Karpas-422 (cell line): ENCODE measurements at places on chromosomes 5 and 9.

DNA sequence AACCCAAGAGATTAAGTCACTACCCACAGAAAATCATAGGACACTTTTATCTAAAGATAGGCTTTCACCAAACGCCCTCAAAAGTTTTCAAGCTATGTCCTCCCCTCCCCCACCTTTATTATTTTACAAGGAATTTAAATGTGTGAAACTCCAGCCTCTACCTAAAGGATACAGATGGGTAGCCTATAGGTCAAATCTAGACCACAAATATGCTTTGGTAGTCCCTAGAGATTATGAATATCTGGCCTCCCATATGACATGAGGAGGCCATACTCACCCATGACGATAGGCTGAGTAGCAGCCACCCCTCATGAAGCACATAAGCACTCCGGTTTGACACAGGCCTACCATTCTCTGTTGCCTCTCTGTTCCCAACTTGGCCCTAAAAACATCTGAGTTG, 11.9 kb downstream of the SIL1 start:
- DNase-seq: no peak

DNA sequence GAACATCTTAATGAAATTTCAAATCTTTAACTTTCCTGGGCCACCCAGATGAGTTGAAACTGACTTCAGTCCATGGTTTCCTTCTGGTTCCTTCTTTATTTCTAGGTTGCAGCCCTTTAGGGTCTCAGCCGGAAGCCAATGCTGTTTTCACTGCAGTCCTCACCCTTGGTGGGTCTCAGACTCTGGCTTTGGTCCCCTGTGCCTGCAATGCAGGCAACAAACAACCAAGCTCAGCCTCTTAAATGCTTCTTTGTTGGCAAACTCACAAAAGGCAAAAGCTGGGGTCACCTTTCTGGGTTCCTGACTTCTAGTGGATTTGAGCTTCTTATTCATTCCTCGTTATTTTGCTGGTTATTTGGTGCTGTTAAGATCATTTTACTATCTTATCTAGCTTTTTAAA, 19.3 kb upstream of the APC start:
- no peak for DNase-seq

DNA sequence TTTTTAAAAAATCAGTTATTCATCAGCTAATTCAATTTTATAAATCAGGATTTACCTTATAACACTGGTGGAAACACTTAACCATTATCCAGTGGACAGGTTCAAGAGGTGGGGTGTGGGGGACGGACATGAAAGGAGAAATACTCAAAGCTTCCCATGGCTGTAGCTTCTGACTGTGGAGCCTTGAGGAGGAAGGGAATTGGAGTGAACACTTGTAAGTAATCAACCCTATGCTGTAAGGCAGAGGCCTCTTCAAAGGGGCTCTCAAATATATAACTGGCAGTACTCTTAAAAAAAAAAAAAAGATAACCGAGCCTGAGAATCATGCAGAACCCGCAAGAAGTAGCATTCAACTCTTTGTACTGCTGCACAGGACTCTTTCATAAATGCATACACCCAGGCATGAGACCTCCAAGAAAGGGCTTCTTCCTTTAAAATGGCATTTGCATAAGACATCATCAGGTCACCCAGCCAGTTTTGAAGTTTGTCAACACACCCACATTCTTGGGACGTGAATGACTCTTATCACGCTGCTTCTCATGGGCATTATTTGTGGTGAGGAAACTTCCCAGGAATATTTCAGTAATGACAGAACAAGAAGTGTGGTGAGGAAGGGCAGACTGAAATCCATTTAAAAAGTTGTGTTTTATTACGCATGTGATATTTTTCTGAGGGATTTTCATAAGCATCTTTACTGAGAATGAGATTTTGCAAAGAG, 8.1 kb downstream of the OSMR start:
- DNase-seq: no peak

GRCh38 chr5:152405145-152405544, at the start of gene NMUR2:
Gene NMUR2, minus strand, starts transcription at chr5:152405279. Its CDS starts 166 bp downstream, at chr5:152405113.
- no peak for DNase-seq

DNA sequence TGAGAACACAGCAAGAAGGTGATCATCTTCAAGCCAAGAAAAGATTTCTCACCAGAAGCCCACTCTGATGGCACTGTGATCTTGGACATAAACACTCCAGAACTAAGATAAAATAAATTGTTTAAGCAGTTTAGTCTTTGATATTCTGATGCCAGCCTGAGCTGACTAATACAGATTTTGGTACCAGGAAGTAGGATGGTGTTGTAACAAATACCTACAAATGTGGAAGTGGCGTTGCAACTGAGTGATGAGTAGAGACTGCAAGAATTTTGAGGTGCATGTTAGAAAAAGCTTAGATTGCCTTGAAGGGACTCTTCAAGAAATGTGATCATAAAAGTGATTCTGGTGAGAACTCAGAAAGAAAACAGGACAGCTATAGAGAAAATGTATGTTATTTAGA, 592.4 kb upstream of the DAB2 start:
- DNase-seq: no peak

DNA sequence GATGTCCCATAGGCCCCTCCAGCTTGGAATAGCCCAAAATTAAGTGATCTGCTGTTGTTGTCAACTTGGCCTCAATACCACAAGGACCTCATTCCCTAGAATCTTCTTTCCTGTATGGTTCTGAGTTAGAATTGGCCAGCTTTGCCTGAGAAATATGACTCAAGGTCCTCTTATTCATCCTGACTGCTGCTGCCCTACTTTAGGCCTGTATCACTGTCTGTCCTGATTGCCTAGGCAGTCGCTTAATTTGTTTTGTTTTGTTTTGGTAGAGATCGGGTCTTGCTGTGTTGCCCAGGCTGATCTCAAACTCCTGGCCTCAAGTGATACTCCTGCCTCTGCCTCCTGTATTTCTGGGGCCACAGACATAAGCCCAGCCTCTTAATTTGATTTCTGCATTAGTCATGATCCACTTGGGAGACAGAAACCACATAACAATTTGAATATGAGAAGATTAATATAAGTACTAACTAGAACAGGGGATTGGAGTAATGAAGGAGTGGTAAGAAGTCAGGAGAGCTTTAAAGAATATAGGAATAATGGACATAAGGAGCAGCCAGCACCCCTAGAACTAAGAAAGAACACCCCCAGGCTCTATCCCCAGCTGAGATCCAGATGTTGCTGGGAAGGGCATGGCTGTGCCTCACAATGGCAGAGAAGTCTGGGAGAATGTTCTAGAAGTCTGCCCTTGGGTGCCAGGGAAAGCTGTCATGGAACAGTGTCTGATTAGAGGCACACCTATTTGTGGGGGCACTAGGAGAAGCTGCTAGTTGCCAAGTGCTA, 4.6 kb downstream of the TEX53 start:
- DNase-seq: peak; percentile 49

- DNase-seq: no peak
Measured at GRCh38 chr5:84248013-84248412, 136.7 kb downstream of the EDIL3 start.

GRCh38 chr9:74120061-74120460, 377.1 kb upstream of the RORB start:
- no peak for DNase-seq

DNA sequence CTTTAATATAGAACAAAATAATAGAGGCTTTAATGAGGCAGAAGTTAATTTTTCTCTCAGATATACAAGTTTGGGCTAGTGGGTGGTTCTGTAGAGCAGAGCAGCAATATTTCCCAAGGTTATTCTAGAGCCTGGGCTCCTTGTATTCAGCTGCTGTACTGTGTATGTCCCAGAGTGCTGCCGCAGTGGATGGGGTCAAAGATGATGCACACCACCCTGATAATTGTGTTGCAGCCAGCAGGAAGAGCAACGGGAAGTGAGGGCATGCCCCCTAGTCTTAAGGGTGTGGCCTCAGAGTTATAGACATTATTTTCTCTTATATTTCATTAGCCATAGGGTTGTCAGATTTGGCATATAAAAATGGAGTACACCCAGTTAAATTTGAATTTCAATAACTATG, 23.9 kb upstream of the KIF4B start:
- DNase-seq: no peak

GRCh38 chr5:177086654-177087397, at the start of gene FGFR4:
Gene FGFR4, plus strand, starts transcription at chr5:177086915. Its CDS starts 2,688 bp downstream, at chr5:177089603.
- peak; percentile 95 for DNase-seq

DNA sequence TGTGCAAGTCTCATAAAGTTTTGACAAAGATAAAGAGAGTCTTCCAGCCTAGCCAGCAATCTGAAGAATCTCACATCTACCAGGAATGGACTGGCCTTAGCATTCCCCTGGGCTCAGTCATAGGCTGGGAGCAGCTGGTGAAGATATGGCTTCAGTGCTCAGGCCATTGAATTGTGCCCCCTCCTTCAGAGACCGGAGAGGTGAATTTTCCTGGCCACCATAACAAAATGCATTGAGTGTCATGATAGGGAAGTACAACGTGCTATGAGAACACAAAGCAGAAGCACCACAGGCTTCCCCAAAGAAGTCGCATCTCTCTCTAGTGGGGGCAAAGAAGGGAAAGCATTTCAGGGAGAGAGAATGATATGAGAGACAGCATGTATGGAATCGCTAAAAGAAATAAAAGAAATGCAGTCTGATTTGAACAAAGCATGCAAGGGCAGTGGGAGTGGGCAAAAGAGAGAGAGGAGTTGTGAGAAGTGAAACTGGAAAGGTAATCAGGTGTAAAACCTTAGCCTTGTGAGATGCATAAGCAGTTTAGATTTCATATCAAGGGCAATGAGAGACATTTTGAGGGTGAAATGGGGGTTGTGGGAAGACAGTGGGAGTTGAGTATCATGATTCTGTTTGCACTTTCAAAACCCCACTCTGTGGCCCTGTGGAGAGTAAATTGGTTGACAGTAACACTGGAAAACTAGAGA, 57.1 kb upstream of the NMUR2 start:
- DNase-seq: no peak

DNA sequence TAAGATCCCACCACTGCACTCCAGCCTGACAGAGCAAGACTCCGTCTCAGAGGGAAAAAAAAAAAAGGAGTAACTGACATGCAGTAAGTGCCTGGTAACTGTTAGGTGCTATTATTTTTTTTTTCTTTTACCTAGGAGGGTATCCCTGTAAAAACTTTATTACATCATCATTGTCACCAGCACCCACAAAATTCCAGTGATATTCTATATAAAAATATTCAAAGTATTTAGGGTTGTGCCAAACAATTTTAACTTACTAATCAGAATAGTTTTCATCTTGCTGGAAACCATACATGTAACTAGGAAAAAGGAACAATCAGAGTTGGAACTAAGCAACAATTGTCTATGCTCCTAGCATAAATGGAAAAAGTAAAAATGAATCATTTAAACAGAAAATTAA, 112.4 kb downstream of the SSBP2 start:
- no peak for DNase-seq

GRCh38 chr9:137156567-137157375, 13.1 kb downstream of the LRRC26 start:
- DNase-seq: peak; percentile 72

DNA sequence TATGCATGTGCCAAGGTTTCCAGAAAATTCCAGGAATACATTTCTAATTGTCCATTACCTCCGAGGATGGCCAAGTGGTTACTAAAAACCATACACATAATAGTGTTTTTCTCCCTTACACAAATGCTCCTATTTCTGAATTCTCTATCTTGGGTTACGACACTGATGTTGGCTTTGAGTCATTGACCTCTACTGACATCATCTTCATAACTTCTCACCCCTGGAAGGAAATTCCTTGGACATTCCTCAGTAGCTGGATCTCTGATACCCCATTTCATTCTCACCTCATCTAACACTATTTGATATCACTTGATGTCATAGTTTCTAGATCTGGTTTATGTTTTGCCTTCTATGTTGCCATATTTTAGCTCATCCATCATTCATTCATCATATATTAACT, 287.2 kb downstream of the CTNND2 start:
- DNase-seq: no peak

DNA sequence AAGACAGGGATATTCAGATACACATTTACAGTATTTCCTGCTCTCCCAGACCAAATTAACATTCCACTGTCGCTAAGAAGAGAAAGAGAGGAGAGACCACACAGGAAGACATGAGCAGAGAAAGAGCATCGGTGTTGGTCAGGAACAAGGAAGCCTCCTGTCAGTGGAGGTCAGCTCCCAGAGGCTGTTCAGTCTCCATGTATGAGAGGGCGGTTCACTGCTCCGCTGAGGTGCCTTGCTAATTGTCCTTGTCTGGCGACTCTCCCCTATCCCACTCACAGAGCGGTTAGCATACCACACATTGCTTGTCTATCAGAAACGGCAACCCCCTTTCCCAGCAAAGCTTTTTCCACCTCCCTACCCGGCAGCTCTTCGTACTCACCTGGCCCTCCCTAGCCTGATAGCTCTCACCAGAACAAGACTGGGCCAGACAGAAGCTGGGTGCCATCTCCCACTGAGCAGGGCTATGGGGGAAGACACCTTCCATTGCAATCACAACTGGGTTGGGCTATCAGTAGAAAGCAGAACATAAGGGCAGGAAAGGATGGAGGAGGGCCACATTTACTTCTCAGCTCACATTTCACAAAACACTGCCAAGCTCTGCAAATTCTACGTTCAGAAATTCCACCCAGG, 58.6 kb upstream of the LMNB1 start:
- DNase-seq: no peak

DNA sequence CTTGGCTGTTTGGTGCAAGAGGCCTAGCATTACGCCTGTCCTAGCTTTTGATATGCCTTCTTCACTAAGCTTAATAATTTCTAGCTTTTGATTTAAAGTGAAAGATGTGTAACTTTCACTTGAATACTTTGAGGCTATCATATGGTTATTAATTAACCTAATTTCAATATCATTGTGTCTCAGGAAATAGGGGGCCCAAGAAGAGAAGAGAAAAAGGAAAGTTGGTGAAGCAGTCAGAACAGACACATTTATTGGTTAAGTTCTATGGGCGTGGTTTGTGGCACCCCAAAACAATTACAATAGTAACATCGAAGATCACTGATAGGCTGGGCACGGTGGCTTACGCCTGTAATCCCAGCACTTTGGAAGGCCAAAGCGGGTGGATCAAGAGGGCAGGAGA, 40.9 kb upstream of the F2RL2 start:
- no peak for DNase-seq

- peak; percentile 69 for DNase-seq
Measured at GRCh38 chr5:170640731-170641588, 137.1 kb downstream of the KCNIP1 start.

DNA sequence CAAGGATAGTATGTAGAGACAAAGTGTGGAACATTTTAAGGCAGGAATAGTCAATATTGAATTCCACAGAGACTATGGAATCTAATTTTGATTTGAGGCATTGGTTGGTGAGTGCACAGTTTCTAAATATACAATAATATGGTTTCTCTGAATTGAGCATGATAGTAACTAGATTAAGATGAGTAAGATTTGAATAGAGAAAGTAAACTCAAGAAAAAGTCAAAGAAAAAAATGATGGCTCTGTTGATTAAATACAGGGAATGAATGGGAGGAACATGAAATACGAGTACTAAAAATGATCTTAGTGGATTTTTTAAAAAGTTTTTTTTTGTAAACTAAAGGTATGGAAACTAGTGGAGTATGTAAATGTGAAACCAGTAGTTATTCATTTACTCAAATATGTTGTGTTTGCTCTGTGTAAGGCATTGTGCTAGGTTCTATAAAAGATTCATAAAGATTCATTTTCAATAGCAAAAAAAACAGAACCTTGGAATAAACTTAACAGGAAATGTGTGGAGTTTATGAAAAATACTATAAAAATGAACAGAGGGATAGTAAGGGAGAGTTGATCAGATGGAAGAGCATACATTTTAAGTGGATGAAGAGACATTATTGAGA, 101.2 kb downstream of the ZCCHC7 start:
- DNase-seq: no peak
